Activated CD4-positive, alpha-beta T cell treated with anti-CD3 and anti-CD28 coated beads, Interleukin-2, amount 10 ng/mL, durations not matched to agents 24 days and 14 days (primary cell): ENCODE measurements at places on chromosomes 4 and X. TPM values are rescaled to one million over a fixed set of nuclear protein-coding genes. Genes with fewer than 3 reads are reported as not detected.

LRRC66 gene
- total RNA-seq: 0.05 TPM in 2 replicates

PLAC8 gene
- total RNA-seq: 41.2 and 41.4 TPM in 2 replicates

PRSS12 gene
- total RNA-seq: not detected in 2 replicates

PLRG1 gene
- total RNA-seq: 81.1 and 92.3 TPM in 2 replicates

PCDH10 gene
- 0.07 TPM in 1 of 2 replicates, not detected in the other for total RNA-seq

LEF1 gene
- 131 and 141 TPM in 2 replicates for total RNA-seq

TMEM271 gene
- not detected in 2 replicates for total RNA-seq

HELT gene
- total RNA-seq: not detected in 2 replicates

MAGT1 gene
- total RNA-seq: 41.2 and 44.0 TPM in 2 replicates

NMU gene
- total RNA-seq: not detected in 2 replicates

ARHGEF6 gene
- total RNA-seq: 37.4 and 38.0 TPM in 2 replicates

GYPB gene
- total RNA-seq: not detected in 2 replicates

PF4V1 gene
- total RNA-seq: not detected in 2 replicates

ZBTB49 gene
- 7.2 and 8.6 TPM in 2 replicates for total RNA-seq

MED12 gene
- 61.0 and 65.9 TPM in 2 replicates for total RNA-seq

CSAG2 gene
- total RNA-seq: not detected in 2 replicates

KDR gene
- total RNA-seq: not detected in 2 replicates

PLAC1 gene
- not detected in 2 replicates for total RNA-seq

OTC gene
- not detected in 2 replicates for total RNA-seq

GC gene
- total RNA-seq: not detected in 2 replicates

TNIP3 gene
- 18.9 and 20.9 TPM in 2 replicates for total RNA-seq

RBM46 gene
- total RNA-seq: not detected in 2 replicates

STS gene
- total RNA-seq: 0.86 and 1.0 TPM in 2 replicates

SYN1 gene
- total RNA-seq: 0.49 and 0.54 TPM in 2 replicates

SOD3 gene
- total RNA-seq: not detected in 2 replicates

DGKK gene
- not detected in 2 replicates for total RNA-seq

CDKL5 gene
- 0.23 and 0.43 TPM in 2 replicates for total RNA-seq

CCSER1 gene
- total RNA-seq: not detected in 2 replicates

CTAG1B gene
- total RNA-seq: not detected in 2 replicates

DCAF12L1 gene
- not detected in 2 replicates for total RNA-seq

CSN2 gene
- total RNA-seq: not detected in 2 replicates

FGF5 gene
- not detected in 2 replicates for total RNA-seq

UGT2B10 gene
- not detected in 2 replicates for total RNA-seq

PPP4R3C gene
- not detected in 2 replicates for total RNA-seq

SLITRK2 gene
- total RNA-seq: not detected in 2 replicates
